ENCODE measurements at places on chromosomes 7 and 10.

DNA sequence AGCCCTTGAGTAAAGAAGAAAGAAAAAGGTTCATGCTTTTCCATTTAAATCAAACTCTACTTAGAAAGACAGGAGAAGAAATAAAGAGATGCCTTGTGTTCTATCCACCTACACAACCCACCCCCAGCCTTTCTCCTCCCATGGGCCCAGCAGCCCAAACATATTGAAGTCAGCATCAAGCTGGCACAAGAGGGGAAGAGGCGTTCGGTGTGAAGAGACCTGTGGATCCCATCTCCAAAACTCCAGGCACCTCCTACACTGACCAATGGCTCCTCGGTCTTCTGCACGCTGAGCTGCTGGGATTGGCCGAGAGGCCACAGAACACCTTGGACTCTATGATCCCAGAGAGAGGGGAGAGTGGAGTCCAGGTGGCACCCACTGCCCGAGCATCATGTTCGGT is 66.0 kb upstream of the CELF2 start:
- no peak for DNase-seq

DNA sequence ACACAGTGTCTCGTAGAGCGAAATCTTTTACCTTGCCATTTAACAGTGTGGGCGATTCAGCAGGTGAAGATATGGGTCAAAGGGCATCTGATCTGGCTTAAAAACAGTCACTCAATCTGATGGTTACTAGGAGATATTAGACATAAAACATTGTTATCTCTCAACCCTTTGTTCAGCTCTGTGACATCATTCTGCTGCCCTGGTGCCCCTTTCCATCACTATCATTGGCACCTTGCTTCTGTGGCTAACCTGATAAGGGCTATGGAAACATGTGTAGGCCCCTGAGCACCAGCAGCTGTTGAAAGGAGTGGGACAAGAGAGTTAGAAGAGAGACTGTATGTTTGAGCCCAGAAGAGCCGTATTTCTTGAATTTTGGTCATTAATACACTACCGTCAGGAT is 650.3 kb downstream of the PHTF2 start:
- no peak for DNase-seq

DNA sequence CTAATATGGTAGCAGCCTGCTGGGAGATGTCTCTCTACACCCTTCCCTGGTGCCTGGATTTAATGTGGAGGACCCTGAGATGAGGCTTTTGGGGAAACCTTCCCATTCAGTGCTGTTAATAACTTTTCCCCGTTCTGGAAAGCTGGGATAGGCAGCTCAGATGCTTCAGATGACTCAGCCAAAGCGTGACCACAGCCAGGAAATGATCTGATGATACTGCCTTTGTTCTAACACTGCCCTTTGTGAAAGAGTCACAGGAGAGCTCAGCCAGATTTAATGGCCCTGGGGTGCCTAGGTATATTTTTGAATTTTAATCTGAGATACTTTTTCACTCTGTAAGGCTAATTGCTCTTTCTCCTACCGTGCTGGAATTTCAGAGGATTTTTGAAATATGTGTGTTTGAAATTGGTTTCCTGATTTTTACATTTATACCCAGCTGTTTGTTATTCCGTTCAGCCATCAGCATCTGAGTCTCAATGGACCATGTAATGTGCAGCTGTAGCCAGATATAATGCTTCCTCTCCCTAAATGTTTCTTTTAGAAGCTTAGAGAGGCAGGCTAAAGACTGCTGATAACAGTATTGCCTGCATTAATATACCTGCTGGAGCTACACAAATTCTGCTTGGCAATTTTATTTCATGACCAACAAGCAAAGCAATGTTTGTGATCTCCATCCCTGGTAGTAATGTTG is 17.8 kb downstream of the CELF2 start:
- no peak for DNase-seq

GRCh38 chr10:49620286-49620810 is 6.5 kb downstream of the CHAT start:
- no peak for DNase-seq

DNA sequence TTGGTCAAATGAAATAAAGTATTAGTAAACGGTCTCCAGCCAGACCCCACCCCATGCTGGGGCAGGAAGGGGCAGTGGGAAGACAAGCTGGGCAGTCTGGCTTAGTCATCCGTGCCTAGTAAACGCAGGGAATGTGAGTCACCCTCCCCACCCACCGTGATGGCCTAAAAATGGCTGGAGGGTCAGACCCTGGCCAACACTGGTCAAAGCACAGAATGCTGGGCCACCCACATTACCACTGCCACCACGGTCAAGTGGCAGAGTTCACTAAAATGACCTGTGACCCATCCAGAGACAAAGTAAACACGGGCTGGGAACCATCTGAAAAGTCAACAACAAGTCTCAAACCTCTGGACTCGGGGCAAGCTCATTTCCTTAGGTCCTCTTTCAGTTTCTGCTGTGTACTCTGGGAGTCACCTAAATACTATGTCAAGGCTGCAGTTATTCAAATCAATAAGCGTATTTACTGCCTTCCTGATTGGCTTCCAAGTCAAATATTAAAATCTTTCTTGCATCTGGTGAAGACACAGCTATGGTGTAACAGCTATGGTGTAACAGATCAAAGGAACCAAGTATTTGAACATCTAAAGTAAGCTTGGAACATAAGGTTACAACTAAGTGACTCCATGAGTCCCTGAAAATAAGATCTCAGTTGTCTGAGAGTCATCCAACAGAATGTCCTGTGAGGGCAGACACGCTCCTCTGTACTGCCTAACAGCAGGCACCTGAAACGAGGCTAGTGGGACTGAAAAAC is 3.0 kb downstream of the ZFAND2A start:
- no peak for DNase-seq

DNA sequence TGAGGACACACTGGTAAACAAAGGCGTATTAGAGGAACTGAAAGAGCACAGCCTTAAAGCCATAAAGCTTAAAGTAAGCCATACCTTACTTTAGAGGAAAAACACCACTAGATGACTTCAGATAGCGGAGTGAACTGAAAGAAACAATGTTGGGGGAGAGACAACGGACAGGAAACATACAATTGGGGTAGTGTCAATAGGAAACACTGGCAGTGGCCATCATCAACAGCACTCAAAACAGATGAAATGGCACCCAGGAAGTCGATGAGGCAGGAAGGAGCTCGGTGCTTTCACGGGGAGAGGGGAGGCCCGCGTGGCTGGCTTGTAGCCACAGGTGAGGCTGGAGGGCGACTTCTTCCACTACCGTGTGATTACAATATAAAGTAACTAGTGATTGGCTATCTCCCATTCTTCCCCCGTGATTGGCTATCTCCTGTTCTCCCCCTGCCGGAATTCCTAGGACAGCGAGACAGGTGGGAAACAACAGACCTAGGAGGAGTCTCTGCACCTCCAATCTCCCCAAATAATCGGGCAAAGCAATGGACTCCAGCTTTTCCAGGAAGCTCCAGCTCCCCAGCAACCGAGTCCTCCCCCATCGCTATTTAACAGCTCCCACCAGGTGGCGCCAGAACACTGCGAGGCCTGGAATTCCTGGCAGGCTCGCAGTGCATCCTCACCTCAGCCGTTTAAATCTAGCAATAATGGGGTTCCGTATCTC is 2.4 kb upstream of the TAS2R38 start:
- peak; percentile 88 for DNase-seq

DNA sequence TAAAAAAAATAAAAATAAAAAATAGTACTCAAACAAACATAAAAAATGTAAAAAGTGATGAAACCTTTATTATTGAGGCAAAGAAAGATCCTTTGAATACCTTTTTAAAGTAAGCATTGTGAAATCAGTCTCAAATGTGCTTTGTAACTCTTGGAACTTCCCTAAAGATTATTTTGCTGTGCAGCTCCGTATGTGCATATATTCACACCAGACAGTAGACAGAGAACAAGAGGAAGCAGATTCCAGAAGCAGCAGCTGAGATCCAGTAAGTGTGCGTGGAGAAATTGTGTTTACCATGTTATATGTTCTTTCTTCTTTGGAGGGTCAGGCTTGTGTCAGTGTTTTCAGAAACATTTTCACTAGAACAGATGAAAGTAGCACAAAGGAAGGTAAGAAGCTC is 324.9 kb downstream of the AGMO start:
- DNase-seq, result no peak

DNA sequence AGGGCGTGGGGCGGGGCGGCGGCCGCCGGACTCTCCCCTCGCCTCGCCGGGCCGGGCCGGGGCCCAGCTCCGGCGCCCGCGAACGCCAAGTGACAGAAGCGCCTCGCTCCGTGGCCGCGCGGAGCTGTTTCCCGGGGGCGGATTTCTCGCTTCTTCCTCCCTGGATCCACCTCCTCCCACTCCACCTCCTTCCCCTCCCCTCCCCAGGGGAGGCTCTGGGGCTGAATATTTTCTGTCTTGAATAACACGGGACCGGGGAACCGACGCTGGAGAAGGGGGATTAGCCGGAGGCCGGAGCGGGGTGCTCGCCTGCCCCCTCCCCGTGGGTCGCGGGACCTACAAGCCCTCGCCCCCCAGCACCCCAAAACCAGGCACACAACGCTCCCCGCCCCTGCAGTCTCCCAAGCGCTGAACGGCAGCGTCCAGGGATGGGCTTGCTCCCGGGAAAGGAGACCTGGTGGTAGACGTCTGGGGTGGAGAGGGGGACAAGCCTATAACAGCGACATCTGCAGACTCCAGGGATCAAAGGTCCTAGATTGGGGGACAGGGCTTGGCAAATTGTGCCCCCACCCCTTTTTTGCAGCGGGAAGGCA is at the start of gene ARHGAP21:
Gene ARHGAP21, minus strand, starts transcription at position 100 of the 593 bp plus-strand sequence. CDS start 1,988 bp downstream, outside the sequence.
- peak; percentile 61 for DNase-seq

DNA sequence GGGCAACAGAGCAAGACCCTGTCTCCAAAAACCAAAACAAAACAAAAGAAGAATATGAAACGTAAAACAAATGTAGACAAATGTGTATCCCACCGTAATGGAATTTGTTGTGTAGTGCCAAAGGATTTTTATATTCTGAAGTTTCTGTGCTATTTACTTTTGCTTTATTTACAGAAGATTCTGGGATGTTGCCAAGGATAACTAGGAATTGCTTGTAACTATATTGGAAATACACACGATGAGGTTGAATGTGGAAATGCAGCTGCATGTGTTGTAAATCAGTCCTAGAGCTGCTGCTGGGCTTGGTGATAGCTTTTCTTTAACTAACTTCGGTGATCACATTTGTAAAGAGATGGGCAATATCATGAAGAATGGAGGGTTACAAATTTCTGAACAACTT is 39.5 kb downstream of the GALNT17 start:
- DNase-seq, result no peak
